ENCODE measurements at places on chromosomes 4 and X.

DNA sequence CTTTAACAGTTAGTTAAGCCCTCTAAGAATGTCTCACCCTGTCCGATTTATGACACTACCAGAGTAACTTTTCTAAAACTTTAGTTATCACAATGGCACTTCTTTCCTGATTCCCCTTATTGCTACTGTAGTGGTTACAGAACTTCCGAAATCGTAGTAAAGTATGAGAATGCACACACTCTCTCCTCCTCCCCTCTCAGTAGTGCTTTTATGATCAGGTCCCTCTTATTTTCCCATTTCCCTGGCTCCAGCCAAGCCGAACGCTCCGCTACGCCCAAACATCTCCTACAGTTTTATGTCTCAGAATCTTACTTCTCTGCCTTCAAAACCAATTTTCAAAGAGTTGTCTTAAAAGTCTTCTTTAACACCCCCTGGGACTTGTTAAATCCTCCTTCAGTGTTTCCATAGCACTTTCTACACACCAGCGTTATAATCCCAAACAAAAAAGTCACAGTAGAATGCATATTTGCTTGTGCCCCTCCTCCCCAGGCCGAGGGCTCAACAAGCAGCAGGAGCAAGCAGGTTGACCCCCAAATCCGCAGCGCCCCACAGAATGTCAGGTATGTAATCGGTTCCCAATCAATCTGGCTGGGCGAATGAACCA lies 671 bp downstream of the HPF1 start:
- DNase-seq: no peak

- no peak for DNase-seq
These were observed 197.0 kb upstream of the SLC7A11 start for GRCh38 chr4:138439143-138439581.

- no peak for DNase-seq
These were observed 61.5 kb downstream of the GLRA2 start for GRCh38 chrX:14590693-14591424.

DNA sequence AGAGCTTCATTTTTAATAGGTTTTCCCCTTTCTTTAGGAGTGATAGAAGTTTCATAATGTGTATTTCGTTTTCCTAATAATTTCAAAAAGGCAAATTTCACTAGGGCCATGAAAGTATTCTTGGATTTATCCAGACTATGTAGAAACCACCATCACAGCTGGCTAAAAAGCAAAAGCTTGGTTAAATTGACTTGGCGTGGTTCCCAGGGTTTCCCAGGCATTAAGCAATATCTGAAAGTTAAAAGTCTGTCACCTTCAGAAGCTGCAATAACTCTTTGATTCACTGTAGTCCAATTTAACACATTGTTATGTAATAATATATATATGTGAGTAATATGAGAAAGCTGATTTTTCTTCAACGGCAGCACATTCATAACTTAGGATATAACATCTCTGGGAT lies 38.3 kb downstream of the NDNF start:
- no peak for DNase-seq
